Stimulated activated CD8-positive, alpha-beta memory T cell treated with anti-CD3 and anti-CD28 coated beads, Interleukin-15, amount 100 ng/mL, for 48 hours (primary cell): ENCODE measurements at places on chromosomes 13 and 19.
A peak's percentile ranks its signal among the peaks of the same experiment; 100 is the strongest.

GRCh38 chr19:24033963-24034342 is 53.0 kb upstream of the ZNF254 start:
- peak; percentile 10 for DNase-seq

GRCh38 chr13:74889321-74889720 is 592.6 kb downstream of the TBC1D4 start:
- no peak for DNase-seq

DNA sequence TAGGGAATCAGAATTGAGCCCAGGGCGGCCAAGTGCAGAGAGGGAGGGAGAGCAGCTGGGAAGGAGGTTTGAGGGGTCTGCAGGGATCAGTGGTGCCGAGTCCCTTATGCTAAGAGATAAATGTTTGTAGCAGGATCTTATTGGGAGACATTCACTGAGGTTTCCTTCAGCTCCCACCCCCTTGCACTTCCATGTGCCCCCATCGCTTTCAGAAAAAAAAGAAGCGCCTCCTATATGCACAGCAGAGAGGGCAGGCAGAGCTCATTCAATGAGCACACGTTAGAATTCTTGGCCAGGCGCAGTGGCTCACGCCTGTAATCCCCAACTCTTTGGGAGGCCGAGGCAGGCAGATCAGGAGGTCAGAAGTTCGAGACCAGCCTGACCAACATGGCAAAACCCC is 28.0 kb downstream of the CYP4F2 start:
- DNase-seq = no peak

- no peak for DNase-seq
Observed at GRCh38 chr13:84873951-84874350, 925.3 kb downstream of the SLITRK6 start.

DNA sequence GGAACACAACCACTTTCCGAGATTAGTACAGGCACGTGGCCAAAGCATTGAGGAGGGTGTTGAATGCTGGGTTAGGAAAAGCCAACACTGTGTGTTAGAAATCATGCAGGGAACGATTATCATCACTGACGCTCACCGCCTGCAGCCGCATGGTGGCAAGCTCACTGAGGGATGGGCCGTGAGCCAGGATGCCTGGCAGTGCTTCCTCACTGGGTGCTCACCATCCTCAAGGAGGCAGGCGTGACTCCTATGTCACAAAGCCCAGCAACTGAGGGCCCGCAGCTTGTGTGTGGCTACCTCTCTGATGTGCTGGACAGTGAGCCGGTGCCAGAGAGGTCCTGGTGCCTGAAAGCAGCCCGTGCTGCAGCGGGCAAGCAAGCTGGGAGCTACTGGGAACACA is 30.4 kb upstream of the TIMM44 start:
- DNase-seq = no peak

DNA sequence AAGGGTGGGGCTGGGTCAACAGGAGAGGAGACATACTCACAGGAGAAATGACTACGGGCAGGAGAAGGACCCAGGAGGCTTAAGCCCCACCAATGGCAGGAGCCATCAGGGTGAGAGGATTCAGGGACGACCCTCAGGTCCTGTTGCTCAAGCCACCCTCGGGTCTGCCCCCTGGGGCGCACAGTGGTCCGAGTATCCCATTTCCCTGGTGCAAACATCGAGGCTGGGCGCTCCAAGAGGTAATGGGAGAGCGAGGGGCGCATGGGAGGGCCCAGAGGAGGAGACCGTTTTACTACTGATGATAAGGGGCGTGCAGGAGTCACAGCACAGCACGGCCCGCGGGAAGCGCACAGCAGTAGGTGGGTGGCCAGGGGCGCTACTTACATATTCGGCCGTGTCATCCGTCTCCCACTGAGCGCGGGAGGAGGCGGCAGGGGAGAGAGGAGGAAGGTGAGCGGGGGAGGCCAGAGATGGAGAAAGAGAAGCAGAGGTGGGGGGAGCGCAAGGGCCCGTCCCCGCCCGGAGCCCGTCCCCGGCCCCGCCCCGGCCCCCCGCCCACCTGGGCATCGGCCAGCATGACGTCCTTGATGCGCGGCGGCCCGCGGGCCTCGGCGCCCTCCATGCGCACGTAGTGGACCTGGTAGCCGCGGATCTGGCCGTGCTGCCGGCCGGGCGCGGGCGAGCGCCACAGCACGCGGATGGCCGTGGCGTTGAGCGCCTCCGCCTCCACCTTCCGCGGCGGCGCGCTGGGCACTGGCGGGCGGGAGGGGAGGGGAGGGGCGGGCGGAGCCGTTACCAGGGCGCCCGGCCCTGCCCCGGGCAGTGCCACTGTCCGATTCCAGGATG is 111.5 kb downstream of the PTPRS start:
- no peak for DNase-seq

DNA sequence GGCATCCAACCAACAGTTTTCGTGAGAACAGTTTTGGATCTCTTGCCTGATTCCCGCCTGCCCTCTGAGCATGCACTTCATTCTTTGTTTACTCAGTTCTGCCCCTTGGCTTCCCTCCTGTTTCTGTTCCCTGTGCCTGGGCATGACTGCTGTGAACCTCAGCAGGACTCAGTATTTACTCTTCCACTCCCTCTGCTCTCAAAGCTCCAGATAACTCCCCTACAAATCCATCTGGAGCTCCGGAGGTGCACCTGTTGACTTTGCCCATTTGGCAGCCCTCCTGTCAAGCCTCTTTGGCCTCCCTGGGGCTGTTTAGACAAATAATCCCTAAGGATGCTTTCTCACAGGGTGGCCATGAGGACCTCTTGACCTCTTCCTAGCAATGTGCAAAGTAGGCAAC is 34.2 kb upstream of the ARGLU1 start:
- no peak for DNase-seq

DNA sequence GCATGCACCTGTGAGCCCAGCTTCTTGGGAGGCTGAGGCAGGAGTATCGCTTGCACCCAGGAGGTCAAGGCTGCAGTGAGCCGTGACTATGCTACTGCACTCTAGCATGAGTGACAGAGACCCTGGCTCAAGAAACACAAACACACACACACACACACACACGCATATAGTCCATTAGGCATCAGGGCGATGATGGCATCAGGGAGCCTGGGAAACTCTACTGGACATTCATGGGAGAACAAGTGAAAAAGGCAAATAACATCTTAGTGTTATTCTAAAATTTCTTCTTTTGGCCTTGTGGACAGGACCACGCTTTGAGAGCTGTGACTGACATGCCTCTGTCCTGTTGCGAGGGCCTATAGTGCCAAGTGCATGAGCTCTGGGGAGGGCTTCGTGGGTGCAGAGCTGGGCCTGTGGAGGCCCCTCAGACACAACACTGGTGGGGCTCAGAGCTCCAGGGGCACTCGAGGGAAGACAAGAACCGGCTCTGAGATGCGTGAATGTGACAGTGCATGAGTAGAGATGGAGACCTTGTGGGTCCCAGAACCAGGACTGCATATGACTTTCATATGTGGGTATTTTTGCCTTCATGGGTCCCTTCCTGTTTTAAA is 8.0 kb upstream of the USF2 start:
- DNase-seq = no peak

DNA sequence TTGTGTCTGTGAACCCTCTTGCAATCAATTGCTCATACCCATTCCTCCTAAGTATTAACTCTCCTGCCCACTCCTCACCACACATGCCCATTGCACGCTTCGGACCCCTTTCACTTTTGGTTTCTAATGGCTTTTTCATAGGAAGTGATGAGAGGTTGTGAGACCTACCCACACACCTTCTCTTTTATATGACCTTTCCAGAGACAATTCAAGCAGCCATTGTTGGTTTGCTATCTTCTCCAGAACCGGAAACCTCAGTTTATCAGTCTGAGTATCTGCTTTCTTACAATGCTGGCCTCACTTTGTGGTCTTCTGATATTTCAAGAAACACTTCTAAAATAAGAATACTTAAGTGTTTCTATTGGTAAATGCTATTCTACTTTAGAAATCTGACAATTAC is 1550.8 kb upstream of the SLC10A2 start:
- no peak for DNase-seq

DNA sequence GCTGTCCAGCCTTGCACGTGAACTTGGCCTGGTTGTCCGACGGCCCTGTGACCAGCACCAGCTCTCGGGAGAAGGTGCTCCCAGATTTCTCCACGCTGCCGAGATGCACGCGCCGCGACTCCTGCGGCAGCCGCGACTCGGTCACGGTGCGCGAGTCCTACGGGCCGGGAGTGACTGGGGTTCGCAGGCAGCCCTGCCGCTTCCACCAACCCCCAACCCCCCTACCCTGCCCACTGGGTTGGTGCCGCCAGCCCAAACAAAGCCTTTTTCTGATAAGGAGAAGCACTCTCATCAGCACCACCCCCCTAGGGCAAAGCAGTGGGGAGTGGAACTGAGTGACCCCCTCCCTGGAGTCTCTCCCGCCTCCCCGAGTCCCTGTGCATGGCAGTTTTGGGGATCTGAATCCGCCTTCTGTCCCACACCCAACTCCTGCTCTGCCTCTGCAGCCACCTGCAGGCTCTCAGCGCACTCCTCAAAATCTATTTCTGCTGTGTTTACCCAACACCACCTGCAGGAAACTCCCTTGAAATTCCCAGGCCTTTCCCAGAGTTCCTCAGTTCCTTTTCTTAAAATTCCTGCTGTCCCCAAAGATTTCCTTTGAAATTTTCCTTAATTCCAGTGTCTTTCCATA is 6.2 kb downstream of the NPHS1 start:
- DNase-seq = no peak

DNA sequence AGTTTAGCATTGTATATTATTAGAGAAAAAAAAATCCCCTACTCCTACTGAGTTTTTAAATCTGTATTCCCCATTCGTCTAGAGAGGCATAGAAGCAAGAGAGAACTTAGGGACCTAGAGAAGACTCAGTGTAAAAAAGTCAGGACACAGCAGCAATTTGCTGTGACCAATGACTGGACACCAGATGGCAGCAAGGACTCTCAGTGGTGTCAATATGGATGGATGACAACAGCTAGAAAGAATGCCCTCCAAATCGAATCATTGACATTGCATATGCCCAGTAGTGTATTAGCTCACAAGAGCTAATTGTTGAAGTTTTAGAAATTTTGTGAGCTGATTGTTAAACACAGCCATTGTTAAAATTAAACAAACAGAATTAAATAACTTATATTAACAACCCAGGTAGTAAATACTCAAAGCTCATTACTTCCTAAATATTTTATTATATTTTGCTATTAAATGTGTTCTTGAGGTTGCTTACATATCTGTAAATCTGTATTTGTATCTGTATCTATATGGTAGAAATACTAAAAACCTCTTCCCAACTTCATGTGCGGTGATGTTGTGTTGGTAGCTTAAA is 43.9 kb downstream of the SIAH3 start:
- DNase-seq = no peak

DNA sequence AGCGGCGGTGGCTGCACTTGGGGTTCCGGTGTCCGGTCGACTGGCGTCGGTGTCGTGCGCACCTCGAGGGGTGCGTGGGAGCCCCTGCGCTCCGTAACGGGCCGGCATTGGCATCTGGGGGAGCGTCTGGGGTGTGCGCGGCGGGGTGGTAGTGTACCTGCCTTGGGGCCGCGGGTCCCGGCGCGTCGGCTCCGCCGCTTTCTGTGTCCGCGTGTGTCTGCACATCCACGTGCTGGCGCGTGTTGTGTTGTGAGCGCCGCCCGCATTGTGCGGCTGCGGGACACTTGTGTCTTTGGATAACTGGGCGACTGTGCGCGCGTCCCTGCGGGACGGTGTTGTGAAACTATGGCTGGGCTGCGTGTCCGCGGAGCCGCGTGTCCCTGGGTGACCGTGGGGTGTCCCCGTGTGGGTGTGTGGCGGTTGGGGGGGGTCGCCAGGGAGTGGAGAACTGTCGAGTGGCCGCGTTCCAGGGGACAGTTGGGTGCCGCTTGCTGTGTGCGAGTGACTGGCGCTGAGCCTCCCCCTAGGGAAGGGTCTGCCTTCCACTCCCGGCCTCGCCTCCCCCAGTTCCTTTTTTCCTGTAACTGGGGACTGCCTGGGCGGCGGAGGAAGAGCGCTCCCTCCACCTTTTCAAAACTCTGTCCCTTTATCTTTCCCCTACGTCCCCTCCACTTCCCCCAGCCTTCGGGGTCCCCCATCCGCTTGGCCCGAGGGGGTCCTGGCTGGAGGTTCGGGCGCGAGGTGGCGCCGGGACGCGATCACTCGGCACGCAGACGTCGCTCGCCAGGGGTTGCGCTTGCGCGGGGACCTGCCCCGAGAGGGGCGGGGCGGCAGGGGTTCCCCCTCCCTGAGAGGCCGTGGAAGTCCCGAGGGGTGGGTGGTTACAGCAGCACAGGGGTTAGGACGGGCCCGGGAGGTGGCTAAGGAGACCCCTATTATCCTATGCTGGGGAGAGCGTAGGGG is 5.7 kb upstream of the NFIC start:
- DNase-seq = peak; percentile 61

GRCh38 chr19:33311326-33311682 is 9.0 kb upstream of the CEBPA start:
- DNase-seq = no peak

GRCh38 chr13:108917581-108917980 is 288.2 kb downstream of the MYO16 start:
- no peak for DNase-seq

GRCh38 chr19:49772850-49773432 is 6.1 kb downstream of the AP2A1 start:
- no peak for DNase-seq
